ENCODE measurements at places on chromosomes 2 and 18.

- no peak for DNase-seq
Observed at GRCh38 chr18:41395695-41396094, 559.3 kb upstream of the PIK3C3 start.

DNA sequence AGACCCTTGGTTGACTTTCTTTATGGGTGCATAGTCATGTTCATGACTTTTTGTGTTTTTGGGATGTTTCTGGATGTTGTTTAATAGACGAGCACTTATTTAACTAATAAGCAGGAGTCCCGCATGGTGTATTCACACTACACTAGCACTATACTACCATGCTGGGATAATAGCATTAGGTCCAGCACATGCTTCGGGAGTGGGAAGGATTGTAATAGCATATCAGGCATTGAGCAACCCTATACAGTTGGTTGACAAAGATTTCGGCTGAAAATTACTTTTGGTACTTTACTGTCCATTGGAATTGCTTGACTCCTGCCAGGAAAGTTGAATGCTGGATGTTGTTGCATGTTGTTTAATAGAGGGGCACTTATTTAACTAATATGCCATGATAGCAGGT is 2.8 kb downstream of the SH3RF3 start:
- no peak for DNase-seq

DNA sequence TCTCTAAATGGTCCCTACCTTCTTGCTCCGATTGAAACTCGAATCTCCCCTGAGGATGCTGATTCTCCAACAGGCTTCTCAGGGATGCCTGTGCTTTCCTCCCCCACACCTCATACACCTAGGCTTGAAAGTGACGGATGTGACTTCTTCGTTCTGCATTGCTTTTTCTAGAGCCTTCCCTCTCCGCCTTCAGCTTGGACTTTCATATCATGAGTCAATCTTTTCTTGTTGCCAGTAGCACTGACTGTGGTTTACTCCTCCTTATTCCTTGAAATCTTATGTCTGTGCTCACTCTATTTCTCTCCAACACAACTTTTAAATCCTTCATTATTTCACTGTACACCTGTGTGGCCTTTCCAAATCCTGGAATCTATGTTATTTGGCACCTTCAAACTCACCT is 451.4 kb downstream of the TMX3 start:
- no peak for DNase-seq

- DNase-seq: no peak
Observed at GRCh38 chr2:167708998-167709397, 538.4 kb downstream of the STK39 start.

GRCh38 chr2:236161082-236161462 is 7.1 kb downstream of the GBX2 start:
- DNase-seq: no peak

- no peak for DNase-seq
Observed at GRCh38 chr2:156457523-156458517, 21.6 kb downstream of the GPD2 start.

GRCh38 chr18:32618546-32618945 is 147.9 kb upstream of the GAREM1 start:
- DNase-seq: no peak

DNA sequence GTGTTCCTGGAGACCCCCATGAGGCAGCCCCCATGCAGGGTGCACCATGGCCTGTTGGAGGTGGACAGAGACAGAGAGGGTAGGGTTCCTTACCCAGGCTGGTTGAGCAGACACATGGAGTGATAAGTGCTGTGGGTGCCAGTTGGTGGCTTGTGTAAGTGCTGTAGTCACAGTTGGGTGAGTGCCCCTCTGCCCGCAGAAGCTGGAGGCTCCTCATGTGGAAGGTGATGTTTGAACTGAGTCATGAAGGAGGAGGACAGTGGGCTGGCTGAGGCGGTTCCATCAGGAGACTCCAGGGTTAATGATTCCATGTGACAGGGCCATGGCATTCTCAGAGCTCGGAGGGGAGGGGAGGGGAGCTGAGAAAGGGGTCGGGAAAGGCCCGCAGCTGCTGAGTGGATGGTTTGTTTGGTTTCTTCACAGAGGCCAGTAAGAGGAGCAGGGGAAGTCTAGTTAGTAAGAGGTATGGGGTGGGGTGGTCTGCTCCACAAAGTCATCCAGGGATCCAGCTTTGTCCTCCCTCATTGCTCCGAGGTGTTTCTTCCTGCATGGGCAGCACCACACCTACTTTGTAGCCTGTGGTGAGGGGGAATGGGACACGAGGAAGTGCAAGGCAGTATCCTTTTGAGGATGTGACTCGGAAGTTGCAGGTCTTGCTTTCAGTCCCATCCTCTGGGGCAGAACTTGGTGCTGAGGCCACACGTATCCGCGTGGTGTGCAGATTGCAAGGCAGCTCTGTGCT is 13.6 kb downstream of the IMPA2 start:
- no peak for DNase-seq

DNA sequence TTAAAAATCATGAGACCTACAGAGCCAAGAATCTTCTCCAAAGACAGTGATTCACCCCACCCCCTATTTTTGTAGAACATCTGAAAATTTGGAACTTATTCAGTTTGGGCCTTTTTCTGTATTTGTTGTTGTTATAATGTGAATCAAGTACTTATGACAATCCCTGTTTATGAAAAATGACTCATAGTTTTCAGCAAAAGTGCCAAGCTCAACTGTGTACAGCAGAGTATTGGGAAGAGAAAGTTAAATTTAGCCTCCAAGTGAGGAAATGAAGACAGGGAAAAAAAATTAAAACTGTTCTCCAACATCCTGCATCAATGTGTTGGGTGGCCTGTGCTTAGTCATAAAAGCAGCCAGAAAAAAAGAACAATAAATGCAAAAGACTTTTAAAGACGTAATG is 46.2 kb downstream of the LRATD1 start:
- DNase-seq: no peak

DNA sequence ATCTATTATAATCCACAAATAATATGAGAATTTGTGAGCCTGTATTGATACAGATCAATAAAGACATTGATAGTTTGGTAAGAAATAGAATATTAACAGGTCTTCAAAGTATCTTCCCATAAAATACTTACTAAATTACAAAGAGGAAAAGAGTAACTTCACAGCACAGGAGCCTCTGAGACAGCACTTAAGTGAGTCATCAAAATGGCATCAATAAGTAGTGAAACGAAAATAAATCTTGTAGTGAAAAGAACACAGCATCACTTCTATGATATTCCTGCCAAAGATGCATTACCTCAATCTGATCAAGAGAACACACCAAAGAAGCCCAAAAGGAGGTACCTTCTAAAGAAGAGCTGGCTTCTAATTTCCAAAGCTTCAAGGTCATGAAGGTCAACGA is 116.4 kb downstream of the CBLN2 start:
- DNase-seq: no peak

DNA sequence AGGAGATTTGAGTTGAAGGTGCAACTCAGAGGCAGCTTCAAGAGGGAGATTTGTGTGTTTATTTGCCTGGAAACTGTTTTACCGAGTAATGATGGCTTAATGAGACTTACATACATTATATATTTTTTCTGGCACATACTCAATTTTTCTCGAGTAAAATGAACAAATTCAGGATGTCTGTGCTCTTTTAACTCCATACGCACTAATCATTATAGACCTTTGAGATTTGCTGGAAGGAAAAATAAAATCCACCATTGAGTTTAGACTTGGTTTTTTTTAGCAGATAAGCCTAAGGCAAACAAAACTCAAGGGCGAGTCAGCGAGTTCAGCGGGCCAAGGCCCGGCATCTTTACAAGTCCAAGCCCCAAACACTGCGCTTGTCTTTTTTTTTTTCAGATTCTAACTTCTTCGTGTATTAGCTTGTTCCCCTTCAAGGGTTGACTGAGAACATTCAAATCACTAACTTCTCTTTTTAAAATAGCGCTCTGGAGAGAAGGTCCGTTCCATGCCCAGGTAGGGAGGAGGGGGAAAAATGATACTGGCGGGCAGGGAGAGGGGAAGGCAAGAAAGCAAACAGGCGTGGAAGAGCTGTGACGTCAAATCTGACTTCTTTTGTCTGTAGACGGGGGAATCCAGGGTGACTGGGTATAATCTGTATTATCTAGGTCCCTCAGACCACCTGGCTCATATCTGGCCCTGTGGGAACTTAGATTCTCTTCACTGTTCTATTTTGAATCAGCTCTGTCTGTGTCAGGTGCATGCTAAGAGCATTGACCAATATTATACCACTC is 72.7 kb upstream of the MAP3K20 start:
- DNase-seq: no peak

DNA sequence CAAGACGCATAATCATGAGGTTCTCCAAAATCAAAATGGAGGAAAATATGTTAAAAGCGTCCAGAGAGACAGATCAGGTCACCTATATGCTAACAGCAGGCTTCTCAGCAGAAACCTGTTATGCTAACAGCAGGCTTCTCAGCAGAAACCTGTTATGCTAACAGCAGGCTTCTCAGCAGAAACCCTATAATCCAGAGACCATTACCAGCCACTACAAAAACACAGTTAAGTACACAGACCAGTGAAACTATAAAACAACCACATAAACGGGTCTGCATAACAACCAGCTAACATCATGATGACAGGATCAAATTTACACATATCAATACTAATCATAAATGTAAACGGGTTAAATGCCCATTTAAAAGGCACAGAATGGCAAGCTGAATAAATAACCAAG is 1548.4 kb upstream of the TMEFF2 start:
- no peak for DNase-seq

DNA sequence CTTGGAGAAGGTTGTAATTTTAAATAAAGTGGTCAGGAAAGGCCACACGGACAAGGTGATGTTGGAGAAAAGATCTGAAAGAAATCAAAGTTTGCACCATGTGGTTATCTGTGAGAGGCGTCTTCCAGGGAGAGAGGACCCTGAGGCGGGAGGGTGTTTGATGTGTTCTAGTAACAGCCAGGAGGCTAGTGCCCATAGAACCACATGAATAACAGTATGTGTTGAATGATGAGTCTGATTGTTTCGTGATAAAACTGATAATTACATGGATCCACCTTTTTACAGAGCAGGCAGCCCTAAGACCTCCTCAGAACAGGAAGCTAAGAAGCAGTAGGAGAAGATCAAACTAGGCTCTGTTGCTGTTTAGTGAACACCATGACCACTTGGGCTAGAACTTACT is 91.4 kb downstream of the SCG2 start:
- DNase-seq: no peak

DNA sequence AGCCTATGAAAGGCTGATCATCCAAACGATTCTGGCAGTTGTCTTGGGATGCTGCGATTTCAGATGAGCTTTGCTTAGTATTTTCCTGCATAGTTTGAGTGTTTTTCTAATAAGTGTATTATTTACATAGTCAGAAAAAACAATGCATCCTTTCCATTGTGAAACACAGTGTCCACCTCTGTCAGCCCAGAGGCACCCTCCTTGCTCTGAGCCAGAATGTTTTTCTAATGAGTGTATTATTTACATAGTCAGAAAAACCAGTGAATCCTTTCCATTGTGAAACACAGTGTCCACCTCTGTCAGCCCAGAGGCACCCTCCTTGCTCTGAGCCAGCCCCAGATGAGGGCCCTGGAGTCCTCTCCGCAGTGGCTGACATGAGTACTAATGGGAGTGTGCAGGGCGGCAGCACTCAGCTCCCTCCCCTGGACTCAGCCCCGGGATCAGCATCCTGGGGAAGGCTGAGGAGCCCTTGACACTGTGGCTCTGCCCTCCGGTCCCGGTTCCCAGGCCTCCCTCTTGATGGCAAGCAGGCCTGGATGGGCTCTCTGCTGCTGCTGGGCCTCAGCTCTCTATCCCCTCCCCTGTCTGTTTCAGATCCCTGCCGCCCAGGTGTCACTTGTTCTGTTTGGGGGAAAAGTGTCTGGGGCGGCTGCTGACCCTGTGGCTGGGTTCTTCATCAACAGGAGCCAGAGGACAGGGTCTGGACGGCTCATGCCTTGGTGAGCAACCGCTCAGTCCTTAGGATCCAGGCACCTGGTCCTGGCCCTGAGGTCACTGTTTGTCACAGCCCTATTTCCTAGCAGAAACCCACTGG is 5.9 kb downstream of the MFSD2B start:
- DNase-seq: peak; percentile 76

DNA sequence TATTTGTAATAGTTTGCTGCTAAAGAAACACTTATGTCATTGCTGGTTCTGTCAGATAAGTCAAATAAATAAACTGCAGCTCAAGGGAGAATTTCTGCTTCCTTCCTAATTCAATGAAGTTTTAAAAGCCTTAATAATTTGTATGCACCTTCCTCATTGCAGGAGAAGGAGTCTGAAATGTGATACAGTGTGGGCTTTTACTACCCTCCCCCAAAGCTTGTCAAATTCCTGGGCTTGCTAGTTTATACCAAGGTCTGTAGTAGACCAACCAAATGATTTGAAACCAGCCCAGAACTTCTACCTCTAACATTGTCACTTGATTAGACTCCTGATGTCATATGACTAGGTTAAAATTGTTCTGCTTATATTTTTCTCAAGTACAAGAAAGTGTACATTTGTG is 131.8 kb downstream of the DTNA start:
- no peak for DNase-seq

GRCh38 chr18:12030670-12031069 is 49.4 kb downstream of the IMPA2 start:
- DNase-seq: no peak

DNA sequence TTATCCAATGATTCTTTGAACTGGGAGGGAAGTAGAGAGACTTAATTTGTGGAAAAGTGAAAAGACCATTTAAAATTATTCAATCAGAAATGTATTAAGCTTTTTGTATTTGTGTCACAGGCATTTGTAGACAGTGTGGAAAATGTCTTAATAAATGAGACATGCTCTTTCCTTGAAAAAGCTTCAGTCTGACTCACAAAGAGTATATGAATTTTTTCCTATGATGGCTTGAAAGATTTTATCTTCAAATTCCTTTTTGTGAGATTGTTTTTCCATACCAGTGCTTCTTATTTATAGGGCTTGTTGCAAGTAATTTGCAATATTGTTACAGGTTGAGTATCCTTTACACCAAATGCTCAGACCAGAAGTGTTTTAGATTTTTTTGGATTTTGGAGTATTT is 39.5 kb downstream of the STON1 start:
- no peak for DNase-seq

- DNase-seq: no peak
Observed at GRCh38 chr2:154228566-154229280, 357.0 kb downstream of the GALNT13 start.

DNA sequence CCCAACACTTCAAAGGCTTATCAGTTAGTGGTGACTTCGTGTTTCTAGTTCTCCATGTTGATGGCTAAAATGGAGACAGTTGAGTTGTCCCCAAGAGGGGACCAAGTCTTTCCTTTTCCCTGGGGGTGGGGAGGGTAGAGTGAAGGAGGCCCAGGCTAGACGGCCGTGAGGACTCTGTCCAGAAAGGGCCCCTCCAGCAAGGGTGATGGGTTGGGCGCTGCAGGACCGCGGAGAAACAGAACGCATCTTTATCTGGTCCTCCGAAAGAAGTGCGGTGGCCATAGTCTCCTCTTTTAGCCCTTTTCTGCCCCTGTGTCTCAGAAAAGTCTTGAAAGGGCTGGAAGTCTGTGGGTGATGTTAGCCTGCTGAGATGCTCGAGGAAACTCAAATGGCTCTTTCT is 153.2 kb downstream of the GLI2 start:
- DNase-seq: no peak

Data from H54 (cell line).